Natural killer cell (primary cell): ENCODE measurements at places on chromosomes 11 and 22. TPM values are rescaled to one million over a fixed set of nuclear protein-coding genes. Genes with fewer than 3 reads are reported as not detected.

Gene PLA2G3
- not detected for total RNA-seq

GRCh38 chr11:74212533-74212932 is 41.4 kb downstream of the PPME1 start:
- DNase-seq: no peak
- H3K27me3 ChIP-seq: no peaks in the 10 kb centered on the region
- no peaks in the 10 kb centered on the region for H3K4me1 ChIP-seq
- H3K36me3 ChIP-seq: peaks cover 4% of the 10 kb centered on the region
- H3K27ac ChIP-seq: no peak overlapping the region

- no peak overlapping the region for H3K27ac ChIP-seq
- DNase-seq: no peak
- H3K27me3 ChIP-seq: peaks cover 34% of the 10 kb centered on the region
- no peak overlapping the region for H3K4me3 ChIP-seq
Observed at GRCh38 chr22:17370026-17370765, 936 bp downstream of the CECR2 start.

DNA sequence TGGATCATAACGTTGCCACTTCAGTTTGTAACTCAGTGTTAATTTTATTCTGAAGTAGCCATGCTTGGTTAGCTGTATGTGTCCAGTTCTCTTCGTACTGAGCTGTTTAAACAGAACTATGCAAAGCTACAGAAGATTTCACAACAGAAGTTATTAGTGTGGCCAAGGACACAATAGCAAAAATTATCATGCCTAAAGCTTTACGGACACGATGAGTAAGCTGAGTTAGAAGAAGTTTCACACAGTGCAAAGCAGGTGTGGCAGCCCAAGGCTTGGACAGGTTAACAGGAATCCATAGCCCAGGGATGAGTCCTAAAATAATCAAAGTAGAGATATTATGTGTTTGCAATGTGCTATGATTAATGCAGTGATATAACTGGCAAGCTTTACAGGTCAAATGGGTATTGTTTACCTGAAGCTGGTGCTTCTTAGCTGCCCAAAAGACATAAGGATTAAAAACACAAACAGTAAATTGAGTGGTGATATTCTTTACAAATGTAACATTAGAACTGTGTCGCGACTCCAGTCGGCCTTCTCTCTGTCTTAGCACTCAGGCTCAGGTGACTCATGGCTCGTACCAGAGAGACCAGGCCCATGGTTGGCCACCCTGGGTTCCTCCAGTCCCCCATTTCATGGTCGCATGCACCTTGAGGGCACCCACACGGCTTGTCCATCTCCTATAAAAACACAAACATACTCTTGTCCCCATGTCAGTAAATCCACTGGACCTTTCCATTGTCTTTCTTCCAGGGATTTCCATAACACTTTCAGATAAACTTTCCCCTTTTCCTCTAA is 35.5 kb upstream of the NCAM1 start:
- no peaks in the 10 kb centered on the region for H3K4me1 ChIP-seq
- H3K27ac ChIP-seq: no peak overlapping the region
- no peaks in the 10 kb centered on the region for H3K36me3 ChIP-seq
